G401 (cell line): ENCODE measurements at places on chromosomes 5 and 9.
A peak's percentile ranks its signal among the peaks of the same experiment; 100 is the strongest.

GRCh38 chr5:41112486-41113455, 41.6 kb upstream of the MROH2B start:
- no peak for DNase-seq

- no peak for DNase-seq
These were observed 696.2 kb downstream of the DNAH5 start for GRCh38 chr5:13248253-13248652.

DNA sequence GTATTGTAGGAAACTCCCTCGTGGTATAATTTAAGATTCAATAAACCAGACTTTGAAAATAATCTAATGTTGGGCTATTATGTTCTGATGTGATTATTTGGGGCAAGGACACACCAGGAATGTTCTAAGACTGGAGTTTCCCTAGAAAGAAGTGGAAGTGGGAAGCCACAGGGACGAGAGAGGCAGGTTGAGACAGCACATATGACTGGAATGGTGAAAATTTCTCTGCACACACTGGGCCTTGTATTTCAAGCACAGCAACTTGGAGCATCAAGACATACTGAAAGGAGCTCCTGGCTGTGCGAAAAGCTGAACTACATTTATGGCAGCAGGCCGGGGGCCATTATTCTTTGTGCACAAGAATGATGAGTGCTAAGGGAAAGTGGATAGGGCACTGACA, 98.2 kb downstream of the CETN3 start:
- no peak for DNase-seq

GRCh38 chr9:123584202-123585176, 228.5 kb downstream of the CRB2 start:
- no peak for DNase-seq

GRCh38 chr5:73306741-73307275, 133.8 kb downstream of the TMEM174 start:
- no peak for DNase-seq

- peak; percentile 11 for DNase-seq
These were observed 754 bp downstream of the DCAF12 start for GRCh38 chr9:34125681-34126206.

GRCh38 chr5:39024884-39025283, 49.3 kb downstream of the RICTOR start:
- no peak for DNase-seq

DNA sequence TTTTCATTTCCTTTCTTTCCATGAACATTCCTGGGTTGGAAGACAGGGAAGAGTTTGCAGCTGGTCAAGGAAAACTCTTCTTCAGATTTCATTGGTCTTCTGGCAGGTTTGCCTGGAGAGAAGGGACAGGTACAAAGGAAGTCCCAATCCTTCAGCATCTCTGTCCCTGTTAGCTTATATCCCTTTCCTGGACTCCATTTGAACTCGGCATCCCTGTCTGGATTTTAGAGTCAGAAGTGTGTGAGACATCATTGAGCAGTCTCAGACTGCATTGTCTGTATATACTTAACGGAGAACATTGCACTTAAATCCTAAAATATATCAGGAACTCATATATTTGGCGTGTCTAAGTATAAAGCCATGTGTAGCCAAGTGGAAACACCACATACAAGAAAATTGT, 54.9 kb downstream of the ADGRV1 start:
- no peak for DNase-seq

- no peak for DNase-seq
These were observed 100.2 kb downstream of the ADAMTS2 start for GRCh38 chr5:179245031-179245430.

DNA sequence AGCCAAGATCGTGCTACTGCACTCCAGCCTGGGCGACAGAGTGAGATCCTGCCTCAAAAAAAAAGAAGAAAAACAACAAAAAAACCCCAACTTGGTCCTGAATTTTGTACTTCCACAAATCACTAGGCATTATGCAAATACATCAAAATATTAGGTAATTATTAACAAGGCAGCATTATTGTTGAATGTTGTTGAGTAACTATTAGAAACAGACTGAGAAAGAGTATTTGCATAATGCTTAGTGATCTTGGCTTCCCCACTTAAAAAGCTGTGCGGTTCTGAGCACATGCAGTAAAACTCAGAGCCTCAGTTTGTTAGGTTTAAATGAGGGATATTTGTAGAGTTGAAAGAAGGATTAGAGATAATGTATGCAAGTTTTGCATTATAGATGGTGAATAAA, 64.2 kb downstream of the SCAMP1 start:
- DNase-seq = no peak

DNA sequence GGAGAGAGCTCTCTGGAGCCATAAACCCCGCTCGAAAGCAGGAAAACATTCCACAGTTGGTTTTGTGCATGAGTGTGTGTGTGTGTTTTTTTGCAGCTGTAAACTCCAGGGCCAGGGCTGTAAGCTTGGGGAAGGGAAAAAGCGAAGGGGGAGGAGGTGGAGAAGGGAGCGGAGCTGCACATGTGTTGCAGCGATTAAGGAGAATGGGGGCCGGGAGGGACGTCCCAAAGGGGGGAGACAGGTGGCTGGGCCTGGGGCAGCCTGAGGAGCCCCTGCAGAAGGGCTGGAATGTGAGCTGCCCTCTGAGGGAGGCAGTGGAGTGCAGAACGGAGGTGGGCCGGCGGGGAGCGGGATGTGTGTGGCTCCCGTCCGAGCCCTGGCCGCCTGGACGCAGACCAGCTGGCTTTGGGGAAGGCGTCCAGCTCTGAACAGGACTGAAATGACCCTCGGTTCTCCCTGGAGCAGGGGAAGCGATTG, 2.7 kb upstream of the MYMK start:
- DNase-seq = peak; percentile 54

GRCh38 chr5:91957666-91958065, 574.5 kb upstream of the ARRDC3 start:
- no peak for DNase-seq

DNA sequence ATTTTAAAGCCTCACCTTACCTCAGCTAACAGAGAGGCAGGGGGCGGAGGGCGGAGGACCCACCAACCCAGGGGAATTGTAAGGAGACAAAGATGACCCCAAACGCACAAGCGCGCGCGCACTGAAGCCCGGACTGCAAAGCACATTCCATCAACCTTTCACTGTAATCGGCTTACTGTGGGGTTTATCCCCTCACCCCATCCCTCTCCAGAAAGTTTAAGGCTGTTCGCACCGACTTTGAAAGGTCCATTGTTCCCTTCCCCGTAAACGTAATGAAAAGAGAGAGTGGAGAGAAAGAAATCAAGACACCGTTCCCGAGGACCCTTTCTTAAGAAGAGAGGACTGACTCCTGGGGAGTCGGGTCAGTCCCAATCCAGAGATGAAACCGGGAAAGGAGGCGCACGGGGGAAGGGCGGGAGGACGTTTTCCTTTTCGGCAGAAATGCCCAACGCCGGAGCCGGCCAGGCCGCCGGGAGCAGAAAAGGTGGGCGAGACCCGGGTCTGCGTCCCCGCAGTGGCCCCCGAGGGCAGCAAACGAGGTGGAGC, 464 bp downstream of the CEMIP2 start:
- DNase-seq = peak; percentile 42

DNA sequence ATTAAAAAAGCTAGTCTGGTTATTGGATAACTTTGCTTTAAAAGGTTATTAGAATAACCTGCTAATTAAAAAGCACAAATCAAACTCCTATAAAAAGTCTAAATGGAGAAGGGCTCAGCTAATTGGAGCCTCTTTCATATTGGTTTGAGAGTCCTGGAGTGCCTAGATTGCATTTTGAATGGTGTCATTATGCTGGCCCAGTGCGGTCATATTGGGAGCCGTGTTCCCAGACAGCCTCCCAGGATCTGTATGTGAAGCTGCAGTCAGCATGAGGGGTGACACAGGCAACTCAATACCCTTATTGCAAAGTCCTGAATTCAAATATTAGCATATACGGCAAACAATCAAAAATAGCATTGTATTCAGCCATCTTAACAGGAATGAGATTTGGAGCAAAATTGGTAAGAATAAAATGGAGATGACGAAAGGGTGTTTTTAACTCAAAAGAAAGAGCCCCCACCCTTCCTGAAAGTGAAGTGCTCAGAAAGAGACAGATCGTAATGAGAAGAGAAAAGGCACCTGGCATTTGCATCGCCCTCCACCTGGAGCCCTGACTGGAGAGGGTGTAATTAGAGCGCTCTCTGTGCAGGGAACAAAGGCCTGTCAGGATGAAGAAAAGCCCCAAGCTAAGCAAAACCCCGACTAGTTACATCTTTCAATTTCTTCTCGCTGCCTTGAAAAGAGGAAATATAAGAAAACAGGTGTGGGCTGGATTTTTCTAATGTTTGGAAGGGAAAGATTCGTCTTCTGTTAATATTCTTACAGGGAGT, 621.0 kb upstream of the ADAMTS16 start:
- DNase-seq = no peak

DNA sequence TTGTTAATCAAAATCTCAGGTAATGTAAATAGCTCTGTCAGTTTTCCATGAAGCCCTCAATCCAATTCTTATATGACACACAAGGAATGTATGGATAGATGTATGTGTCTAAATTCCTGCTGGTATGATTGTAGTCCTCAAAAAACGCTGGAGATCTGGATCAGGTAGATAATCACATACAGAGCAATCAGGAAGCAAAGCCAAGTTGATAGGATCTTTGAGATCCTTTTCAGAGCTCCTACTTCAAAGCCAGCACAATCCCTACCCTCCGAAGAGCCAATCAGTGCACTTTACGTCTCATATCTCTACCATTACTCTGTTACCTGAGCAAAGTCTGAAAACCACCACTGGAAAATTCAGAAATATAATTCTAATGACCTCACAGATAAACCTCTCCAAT, 27.4 kb downstream of the TYRP1 start:
- no peak for DNase-seq

- DNase-seq = no peak
These were observed 83.5 kb upstream of the MINAR2 start for GRCh38 chr5:129664336-129664937.

DNA sequence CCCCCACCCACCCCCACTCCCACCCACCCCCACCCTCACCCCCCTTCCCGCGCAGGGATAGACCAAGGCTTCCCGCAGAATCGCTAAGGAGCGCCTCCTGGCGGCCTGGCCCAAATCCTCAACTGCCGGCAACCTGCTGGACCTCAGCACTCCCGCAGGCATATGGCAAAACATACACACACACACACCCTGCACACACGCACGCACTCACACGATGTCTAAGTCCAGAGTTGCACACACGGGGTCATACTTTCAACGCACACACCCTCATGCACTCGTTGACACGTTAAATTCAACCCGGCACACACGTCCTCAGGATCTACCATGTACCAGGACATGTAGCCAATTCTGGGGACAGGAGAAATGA, 1.7 kb downstream of the CPLX2 start:
- DNase-seq = peak; percentile 86

GRCh38 chr9:21266733-21267484, 27.1 kb upstream of the IFNA14 start:
- DNase-seq = peak; percentile 71

DNA sequence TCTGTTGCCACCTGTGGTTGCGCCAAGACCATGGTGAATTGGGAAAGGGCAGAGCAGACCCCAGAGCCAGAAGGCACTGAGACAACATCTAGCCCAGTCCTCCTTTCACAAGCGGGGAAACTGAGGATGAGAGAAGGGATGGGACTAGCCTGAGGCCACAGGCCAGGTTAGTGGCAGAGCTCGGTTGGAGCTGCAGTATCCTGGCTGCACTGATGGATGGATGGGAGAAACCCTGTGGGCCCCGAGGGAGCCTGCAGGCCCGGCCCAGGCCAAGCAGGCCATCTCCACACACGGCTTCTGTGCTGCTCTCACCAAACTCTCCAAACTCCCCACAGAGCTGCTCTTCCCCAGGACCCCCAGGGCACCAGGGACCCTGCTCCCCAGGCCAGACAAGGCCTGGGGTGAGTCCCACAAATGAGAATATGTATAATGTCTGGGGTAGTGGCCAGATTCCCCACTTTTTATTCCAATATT, 60.2 kb downstream of the TSTD2 start:
- DNase-seq = no peak

GRCh38 chr5:148403344-148403743, 19.6 kb downstream of the FBXO38 start:
- DNase-seq = no peak

DNA sequence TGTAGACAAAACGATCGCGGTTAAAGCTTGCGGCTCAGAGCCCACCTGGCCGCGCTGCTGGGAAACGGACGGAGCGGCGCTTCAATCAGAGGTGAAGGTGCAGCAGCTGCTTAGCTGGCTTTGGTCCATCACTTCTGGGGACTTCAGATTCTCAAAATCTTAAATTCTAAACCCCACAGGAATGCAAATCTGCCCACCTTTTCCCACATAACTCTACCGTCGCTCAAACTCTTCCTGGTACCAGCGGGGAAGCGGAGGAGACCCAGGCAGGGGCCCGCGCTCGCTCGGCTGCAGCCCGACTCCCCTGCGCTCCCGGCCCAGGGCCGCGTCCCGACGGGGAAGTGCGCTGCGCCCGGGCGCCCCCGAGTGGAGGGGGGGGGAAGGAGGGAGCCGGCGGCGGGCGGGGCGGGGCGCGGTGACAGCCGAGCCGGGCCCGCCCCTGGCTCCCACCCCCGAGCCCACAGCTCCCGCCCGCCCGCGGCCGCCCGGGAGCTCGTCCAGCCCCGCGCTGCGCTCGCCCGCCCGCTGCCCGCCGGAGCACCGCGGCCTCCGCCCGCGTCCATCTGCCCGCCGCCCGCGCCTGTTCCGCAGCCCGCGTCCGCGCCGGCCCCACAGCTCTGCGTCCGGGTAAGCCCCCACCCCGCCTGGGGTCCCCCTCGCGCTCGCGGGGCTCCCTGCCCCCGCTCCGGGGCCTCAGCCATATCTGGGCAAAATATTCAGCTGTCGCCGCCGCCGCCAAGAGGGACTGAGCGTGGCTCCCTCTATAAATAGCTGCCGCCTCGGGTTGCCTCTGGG, at the start of gene TMOD1:
Gene TMOD1 (plus strand): TSS at position 490 of the 795 bp plus-strand sequence. CDS start 22,523 bp downstream, outside the sequence.
- DNase-seq = peak; percentile 76

- no peak for DNase-seq
These were observed 188.6 kb upstream of the ZNF608 start for GRCh38 chr5:124935065-124935464.

DNA sequence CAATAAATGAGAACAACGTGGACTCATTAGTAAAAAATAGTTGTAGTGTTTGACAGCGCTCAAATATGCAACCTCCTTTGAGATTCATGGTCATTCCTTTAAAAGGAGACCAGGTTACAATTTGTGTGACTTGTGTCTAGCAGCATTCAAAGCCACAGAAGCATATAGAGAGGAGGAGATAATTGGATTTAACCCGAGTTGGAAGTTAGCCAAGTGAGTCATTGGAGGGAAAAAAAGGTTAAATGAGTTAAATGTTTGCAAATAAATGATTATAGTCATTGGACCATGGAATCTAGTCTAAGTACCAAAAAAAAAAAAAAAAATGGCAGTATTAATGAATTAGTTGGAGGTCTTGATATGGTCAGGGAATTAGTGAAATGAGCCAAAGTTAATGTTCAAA, 90.9 kb downstream of the ITGA1 start:
- DNase-seq = no peak

- DNase-seq = no peak
These were observed 20.4 kb downstream of the ROPN1L start for GRCh38 chr5:10461904-10462555.

DNA sequence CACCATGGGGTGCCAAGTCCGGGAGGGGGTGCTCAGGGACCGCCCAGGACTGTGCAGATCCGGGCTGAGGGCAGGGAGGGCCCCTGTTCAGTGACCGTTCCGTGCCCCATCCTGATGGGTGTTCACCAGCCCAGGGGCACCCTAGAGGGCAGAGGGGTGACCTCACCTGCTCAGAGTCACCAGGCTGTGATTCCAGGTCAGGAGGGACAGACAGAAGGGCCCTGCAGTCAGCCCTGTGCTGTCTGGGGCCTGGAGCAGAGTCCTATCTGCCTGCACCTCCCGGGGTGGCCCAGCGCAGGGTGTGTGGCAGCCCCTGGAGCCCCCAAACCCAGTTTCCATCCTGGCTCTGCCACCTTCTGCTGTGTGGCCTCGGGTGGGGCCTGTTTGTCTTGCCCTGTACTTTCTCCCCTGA, 241.9 kb downstream of the PBX3 start:
- no peak for DNase-seq
